ENCODE measurements at places on chromosomes 11 and 22.

GRCh38 chr11:31803813-31804311, 7.3 kb downstream of the PAX6 start:
- no peak for DNase-seq

GRCh38 chr22:35761037-35761436, 43.4 kb downstream of the APOL5 start:
- no peak for DNase-seq

DNA sequence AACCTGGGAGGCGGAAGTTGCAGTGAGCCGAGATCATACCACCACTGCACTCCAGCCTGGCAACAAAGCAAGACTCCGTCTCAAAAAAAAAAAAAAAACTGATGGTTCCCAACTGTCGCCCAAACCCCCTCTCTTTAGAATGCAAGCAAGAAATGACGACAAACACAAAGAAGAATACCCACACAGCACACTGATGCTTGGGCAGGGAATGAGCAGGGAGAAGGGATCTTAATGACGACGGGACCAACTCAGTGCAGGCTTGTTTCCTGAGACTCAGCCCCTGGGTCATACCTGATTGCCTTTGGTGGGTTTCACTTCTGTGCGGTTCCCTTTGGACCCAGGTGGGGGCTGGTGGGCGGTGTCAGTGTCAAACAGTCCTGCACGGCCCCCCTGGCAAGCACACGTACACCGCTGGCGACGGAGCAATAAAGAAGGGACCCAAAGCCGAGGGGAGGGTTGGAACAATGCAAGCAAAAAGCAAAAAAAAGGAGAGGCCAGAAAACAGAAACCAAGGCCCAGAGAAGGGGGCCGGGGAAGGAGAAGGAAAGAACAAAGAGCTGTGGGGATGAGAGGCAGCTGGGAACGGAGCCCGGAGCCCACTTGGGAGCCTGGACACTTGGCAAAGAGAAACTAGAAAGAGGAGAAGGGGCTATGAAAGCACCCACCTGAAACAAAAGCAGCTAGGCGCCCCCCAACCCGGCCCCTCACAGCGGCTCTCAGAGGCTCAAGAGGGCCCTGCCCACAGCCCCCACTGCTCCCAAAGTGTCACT, 99.6 kb downstream of the CELSR1 start:
- no peak for DNase-seq

GRCh38 chr22:46244771-46245170, 5.3 kb downstream of the CDPF1 start:
- no peak for DNase-seq

GRCh38 chr11:43933608-43934551, 8.6 kb upstream of the C11orf96 start:
- no peak for DNase-seq

- DNase-seq = no peak
These were observed 661 bp downstream of the ADAMTS8 start for GRCh38 chr11:130427581-130428315.

Measured in SW 1271 (cell line).